ENCODE measurements at places on chromosomes 1 and 21.

DNA sequence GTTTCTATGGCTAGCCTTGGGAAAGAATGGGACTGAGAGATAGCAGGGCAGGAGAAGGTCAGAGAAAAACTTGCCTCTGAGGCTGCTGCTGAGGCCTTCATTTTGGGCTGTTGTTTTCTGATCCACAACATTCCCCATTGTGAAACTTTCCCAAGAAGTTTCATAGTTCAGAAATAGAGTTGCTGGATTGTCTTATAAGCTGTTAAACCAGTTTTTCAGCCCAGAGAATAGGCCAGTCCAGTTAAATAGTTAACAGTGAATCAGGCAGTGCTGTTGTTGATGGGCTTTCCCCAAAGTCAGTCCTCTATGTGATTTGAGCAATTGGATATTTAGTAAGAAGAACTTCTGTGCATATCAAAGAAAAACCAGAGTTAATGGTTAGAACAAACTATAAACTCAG, 77.0 kb downstream of the C21orf91 start:
- no peak for DNase-seq

DNA sequence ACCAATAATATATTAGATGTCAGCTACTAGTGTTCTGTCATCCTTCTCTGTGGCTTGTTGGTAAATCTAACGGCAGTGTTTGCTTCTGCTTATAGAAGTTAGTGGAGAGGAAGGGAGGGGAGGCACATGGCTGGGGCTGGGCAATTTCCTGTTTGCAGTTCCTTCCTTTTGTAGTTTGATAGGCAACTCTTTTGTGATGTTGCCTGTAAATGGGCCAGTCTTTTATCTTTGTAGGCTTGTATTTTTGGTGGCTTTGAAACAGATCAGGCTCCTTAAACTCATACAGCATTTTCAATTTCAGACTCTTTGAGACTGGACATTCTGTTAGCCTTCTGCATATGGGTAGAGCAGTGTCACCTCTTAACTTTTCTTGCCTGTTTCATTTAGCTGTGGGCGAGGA, 48.1 kb downstream of the CDC14A start:
- DNase-seq, result no peak

DNA sequence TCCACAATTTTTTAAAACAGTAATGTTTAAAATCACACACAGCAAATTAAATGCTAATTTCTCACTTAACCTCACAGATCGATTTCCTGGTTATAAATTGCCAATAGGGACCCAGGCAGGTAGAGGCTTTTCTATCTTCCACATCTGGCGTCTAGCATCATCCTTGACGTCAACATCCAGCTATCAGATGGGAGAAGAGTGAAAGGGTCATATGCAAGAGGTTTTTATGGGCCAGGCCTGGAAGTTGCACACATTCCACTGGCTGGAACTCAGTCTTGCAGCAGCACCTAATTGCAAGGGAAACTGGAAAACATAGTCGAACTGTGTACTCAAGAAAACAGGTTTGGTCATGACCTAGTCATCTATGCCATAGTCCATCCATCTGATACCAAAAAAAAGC, 6.0 kb upstream of the EEIG2 start:
- DNase-seq, result no peak

DNA sequence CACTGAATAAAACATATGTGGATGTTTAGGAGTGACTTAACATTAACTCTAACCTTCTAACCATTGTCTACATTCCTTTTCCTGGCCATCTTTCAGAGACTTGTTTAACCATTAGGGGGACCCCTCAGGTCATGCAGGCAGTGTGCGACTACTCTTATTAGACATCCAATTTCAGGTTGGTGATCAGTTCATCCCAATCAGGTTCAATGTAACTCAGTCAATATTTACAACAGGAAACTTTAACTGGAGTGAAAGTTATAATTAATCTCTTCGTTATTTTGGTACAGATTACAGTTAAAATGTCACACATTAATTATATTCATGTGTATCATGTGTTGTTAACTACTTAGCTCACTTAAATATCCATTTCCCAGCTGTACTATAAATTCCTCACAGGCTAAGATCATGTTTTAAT, 68.8 kb upstream of the RGS1 start:
- no peak for DNase-seq

GRCh38 chr1:45177452-45177851, 29.0 kb downstream of the ZSWIM5 start:
- no peak for DNase-seq

GRCh38 chr1:227939791-227940771, 7.7 kb downstream of the WNT9A start:
- no peak for DNase-seq

DNA sequence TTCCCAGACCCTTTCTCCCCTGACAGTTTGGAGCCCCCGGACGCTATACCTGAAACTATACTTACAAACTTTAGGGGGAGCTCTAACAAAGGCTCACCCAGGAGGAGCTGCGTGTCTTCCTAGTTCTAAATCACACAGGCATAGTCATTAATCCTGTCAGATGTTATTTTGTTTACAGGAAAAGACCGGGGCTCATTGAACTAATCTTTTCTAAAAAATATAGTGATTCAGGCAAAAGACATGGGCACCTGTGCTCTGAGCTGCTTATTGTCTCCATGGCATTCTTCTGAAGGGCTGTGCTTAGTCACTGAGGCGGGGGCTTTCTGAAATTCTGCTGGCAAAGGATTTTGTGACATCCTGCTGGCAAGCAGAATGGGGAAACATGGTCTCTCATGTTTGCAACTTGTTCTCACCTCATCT, 1577.0 kb downstream of the NCAM2 start:
- DNase-seq, result no peak

DNA sequence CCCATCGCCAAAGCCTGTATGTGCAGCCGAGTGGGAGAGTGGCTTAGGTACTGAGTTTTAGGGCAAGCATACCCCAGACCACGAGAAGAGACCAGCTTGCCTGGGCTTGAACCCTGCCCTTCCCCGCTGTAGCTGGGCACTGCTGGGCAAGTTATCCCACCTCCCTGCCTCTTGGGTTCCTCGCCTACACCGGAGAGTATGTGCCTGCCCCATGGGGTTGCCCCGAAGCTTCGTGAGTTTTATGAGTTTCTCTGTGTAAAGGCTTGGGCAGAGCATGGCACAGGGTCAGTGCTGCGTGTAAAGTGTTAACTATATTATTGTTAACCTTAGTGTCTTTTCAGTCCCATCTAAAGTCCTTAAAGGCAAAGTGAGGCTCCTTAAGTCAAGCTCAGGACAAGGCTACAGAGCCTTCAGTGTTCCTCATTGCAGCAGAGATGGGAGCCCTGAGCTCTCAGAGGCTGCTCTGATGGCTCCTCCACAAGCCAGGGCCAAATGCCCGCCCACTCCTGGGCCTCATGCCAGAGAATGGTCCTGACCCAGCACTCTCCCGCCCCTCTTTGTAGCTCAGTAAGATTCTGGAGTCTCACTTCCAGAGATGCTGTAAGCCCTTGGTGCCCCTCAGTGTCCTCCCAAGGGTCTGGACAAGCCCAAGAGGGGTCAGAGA, 37.0 kb upstream of the KCNA10 start:
- no peak for DNase-seq

GRCh38 chr1:31570228-31570627, 6.1 kb upstream of the TINAGL1 start:
- no peak for DNase-seq

- DNase-seq, result no peak
These were observed 105.8 kb downstream of the ADARB1 start for GRCh38 chr21:45180246-45180599.

DNA sequence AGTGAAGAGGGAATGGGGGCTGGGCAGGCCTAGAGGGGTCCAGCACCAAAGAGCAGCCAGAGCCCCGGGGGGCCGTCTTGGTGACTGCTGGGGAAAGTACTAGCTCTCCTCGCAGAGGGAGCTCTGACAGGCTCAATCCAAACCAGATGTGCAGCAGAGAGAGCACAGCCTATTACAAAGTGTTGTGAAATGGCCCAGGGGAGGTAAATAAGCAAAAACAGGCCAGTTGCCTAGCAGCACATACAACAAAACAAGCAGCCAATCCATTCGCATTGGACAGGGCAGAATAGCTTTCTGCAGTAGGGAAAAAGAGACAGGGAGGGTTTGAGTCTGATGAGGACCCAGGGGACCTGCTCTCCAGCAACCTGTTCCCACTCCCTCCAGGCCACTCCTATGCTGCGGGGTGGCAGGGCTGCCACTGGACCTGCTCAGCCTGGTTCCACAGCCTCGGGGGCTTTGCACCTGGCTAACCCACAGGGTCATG, 239.6 kb upstream of the FGGY start:
- DNase-seq, result peak; percentile 98
